ENCODE measurements at places on chromosomes 5 and 9.
A peak's percentile ranks its signal among the peaks of the same experiment; 100 is the strongest.

DNA sequence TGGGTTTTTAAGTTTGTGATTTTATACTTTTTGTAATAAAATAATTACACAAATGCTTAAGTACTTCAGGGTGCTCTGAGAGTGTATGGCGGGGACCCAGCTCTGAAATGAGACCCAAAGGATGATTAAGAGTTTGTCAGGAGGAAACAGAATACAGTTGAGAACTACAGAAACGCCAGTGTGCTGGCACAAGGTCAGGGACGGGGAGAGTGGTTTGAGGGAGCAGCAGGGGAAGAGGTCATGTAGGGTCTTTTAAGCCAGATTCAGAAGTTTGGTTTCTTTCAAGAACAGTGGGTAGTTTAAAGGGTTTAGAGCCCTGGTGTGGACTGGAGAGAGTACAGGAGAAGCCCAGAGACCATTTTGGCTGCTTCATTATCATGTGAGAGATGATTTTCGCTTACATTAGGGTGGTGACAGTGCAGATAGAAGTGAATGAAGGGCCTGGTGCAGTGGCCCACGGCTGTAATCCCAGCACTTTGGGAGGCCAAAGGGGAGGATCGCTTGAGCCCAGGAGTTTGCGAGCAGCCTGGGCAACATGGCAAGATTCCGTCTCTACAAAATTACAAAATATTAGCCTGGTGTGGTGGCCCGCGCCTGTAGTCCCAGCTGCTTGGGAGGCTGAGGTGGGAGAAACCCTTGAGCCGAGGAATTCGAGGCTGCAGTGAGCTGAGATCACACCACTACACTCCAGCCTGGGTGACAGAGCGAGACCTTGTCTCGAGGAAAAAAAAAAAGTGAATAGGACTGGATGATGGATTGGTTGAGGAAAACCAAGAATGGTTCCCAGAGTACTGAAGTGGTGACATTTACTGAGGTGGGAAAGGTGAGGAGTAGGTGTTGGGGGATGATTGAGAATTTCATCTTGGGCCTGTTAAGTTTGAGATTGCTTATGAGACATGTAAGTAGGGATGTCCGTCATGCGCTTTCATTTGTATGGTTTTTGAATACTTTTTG, 1.4 kb upstream of the ETF1 start:
- DNase-seq: peak; percentile 50

GRCh38 chr5:10427201-10427600, 14.5 kb upstream of the ROPN1L start:
- DNase-seq: no peak

GRCh38 chr5:63495225-63495624, 467.0 kb downstream of the HTR1A start:
- DNase-seq: no peak

- DNase-seq: no peak
Observed at GRCh38 chr5:133006653-133007052, 19.7 kb downstream of the ZCCHC10 start.

- no peak for DNase-seq
Observed at GRCh38 chr5:84191281-84191680, 193.4 kb downstream of the EDIL3 start.

DNA sequence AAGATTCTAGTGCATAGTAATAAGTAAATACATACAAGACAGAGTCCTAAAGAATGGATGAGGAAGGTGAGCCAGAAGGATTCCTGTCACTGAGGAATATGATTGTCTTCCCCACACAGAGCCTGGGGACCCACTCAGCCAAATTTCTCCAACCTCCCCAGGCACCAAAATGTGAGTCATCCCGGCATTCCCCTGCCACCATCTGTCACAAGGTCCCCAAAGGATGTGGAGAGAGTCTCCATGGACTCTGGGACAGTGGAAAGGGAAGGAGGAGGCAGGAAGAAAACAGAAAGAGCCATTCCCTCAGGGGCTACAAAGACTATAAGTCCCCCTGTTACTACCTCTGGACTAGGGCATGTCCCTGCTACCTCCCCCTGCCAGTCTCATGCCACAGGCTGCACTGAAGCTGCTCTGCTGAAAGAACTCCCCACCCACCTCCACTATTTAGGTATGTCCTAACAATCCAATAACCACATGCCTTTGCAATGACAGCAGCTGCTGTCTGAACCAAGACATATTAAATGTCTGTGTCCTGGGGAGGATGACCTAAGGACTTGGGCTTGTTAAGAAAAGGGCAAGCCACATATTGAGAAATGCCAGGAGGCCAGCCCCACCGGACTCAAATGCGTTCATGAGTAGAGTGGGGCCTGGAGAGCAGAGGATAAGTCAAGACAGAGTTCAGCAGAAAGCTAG, 10.7 kb upstream of the OR5C1 start:
- DNase-seq: no peak

- no peak for DNase-seq
Observed at GRCh38 chr5:57887851-57888621, 405.4 kb upstream of the ACTBL2 start.

DNA sequence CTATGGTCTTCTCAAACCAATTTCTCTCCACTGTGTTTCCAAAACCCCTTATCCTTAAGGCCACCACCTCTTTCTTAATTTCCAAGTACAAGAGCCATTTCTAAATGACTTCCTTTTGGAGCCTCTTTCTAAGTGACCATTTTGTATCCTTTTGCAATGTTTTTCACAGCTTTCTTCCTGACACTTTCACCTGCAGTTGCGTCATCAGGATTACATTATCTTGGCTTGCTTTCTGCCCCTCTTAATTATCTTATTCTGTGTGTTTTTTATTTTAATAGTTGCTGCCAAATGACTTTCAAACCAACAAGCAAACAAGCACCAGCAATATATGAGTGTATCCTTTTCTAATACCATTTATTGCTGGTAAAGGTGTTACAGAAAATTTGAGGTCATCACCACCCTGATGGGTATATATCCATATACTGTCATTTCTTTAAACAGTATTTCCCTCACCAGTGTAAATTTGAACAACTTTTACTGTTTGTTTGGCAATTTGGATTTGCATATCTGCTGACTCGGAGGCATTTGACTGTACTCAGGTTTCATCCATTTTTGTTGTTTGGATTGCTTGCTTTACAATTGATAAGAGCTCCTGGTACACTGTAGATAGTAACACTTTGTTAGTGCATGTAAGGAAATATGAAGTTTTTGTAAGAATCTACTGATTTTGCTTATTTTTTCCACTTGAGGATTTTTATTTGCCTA, 5.4 kb upstream of the ANXA1 start:
- no peak for DNase-seq

DNA sequence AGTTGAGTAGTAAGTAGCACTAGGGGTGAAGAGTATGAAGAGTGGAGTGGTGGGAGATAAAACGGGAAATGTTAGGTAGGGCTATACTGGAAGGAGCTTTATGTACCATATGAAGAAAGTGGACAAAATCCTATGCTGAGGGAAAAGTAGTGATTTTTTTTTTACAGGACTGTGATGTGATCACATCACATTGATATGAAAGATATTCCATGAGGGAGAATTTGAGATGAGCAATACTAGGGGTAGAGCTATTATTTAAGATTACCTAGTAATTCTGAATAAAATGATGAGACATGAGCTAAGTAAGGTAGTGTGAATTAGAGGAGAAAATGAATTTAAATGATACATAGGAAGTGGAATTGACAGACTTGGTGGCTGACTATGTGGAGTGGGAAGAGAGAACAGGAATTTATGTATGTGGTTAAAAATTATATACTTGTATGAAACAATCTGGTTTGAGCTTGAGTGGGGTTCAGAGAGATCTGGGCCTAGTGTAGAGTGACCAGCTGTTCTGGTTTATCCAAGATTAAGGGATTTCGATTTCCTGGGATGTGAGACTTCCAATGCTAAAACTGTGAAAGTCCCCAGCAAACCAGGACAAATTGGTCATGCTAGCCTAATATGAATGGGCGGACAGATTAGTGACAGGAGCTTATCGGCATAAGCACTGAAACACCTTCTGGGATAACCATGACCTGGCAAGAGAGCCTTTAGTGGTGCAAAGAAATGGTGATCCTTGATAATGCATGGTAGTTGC, 29.3 kb upstream of the STOM start:
- DNase-seq: no peak

All from hematopoietic multipotent progenitor cell treated with erythropoietin and hydrocortisone succinate and interleukin-3 and kit ligand, for 15 days (in vitro differentiated cells).